ENCODE measurements at places on chromosomes 16 and 17. TPM values are rescaled to one million over a fixed set of nuclear protein-coding genes. Genes with fewer than 3 reads are reported as not detected.

The KRTAP9-8 gene
- not detected for total RNA-seq

DNA sequence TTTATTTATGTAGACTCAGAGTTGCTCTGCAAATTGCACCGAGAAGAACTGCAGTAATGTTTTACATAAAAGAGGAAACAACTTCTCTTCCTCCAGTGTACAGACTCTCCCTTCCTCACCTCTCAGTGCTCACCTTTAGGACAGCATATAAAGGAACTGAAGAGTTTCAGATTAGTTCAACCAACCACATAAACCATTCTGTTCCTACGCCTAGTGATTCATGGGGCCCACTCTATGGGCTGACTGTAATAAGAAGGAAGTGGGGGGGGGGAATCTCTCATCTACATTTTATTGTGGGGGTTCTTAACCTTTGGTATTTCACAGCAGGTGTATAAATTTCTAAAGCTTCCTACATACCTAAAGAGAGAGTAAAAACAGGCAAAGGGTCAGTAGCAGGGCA is 18.3 kb downstream of the ZSWIM7 start:
- DNase-seq = no peak

DNA sequence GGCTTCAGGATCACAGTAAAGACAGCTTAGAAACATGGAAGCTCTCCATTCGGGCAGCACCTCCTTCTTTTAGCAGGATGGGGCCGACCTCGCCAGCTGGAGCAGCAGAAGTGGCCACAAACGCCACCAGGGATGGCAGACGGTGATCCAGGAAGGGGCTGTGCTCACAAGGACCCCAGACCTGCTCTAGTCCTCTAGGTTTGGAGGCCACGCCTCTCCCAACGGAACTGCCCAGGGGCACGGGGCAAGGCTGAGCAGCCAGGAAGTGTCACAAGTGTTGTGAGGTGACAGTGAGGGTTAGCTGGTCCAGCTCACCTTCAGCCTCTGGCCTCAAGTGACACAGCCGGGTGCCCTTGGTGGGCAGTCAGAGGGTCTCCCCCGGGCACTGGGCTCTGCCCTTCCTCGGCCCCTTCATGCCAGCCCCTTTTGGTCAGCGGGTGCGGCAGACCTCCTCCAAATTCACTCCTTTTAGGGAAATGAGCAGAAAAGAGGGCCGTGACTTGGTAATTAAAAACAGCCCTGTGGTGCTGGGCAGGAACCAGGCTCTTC is 20.4 kb downstream of the CEP295NL start:
- no peak for DNase-seq

GRCh38 chr17:12388226-12388625 is 277.5 kb upstream of the MYOCD start:
- DNase-seq = no peak

DNA sequence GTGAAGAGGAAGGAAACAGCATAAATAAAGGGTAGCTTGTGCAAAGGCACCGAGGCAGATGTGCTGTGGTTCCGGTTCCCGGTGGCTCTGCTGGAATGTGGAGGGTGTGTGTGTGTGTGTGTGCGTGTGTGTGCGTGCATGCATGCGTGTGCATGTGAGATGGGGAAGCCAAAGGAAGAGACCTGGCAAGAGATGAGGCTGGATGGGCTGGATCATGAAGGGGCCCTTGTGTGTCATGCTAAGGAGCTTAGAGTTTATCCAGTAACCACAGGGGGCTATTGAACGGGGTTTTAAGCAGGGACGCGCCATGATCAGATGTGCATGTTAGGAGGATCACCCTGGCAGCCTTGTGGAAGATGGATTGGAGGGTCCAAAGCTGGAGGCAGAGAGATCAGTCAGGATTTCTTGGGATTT is 8.3 kb downstream of the WSCD1 start:
- no peak for DNase-seq

DNA sequence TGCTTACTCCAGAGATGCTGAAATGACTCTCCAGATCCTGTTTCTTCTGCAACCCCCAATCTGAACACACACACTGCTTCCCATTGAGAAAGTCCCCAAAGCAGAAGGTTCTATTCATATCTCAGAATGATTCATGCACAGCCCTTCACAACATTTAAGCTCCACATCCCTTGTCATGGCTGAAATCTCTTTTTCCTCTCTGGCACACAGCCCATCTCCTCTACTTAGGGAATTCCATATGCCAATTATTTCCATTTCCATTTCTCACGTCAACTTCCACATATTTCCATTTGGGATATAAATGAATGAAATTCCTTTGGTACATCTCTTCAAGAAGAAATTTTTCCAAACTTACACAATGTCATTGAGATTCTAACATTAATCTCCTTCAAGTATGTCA is 119.6 kb downstream of the CDH11 start:
- DNase-seq = peak; percentile 75
